BJ (cell line): ENCODE measurements at places on chromosomes 5 and 9.

GRCh38 chr9:15738011-15738410 lies 185.2 kb downstream of the CCDC171 start:
- DNase-seq = no peak

GRCh38 chr5:167587772-167588437 lies 703.5 kb upstream of the WWC1 start:
- no peak for DNase-seq

GRCh38 chr9:129262261-129262660 lies 84.2 kb upstream of the IER5L start:
- no peak for DNase-seq

DNA sequence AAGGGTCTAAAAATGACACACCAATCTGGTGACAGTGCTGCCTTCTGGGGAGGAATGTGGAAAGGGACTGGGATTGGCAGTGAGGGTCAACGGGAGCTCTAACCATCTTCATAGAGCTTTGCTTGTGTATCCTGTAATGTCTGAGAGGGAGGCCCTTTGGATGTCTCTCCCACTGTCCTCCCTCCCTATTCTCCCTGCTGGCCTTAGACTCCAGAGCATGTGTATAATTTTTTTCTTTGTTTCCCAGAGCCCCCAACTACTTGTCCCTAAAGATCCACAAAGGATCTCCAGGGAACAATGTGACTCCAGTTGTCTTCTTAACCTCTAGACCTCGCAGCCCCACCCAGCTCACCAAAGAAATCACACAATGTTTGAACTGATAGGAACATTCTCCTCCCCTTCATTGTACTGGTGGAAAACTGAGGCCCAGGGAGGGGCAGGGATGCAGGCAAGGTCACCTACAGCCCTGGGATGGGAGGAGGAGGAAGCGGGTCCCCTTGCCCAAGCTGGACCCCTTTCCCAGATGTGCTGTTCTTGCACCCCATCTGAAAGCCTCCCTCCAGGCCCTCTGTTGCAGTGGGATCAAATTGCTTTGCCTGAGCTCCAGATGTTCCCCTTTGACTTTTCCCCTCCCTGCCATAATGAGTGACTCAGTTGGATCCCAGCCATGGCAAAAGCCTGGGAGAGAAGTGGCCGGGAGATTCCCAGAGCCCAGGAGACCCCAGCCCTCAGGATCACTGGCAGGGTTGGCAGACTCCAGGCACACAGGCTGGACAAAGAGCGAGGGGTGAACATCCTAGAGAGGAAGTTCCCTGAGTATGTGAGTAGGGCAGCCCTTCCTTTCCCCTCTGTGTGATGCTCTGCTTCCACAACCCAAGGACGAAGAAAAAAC lies 21.8 kb downstream of the SPARC start:
- no peak for DNase-seq

DNA sequence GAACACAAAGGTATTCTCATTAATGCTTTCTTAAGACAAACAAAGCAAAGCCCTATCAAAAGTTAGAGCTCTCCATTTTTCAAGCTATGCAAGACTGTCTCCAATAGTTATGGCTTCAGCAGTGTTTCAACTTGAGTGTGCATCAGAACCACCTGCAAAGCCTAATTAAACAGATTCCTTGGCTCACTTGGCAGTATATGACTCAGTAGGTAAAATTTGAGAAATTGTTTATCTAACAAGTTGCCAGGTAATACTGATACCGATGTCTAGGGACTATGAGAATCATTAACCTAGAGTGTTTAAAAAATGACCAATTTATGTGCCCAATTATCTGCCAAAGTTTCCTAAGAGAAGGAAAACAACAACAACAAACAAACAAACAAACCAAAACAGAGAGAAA lies 60.3 kb upstream of the PARP8 start:
- no peak for DNase-seq

- no peak for DNase-seq
Measured at GRCh38 chr5:112087222-112087621, 330.2 kb upstream of the NREP start.

GRCh38 chr5:141958546-141959172 lies 657 bp upstream of the PCDH12 start:
- DNase-seq = no peak

DNA sequence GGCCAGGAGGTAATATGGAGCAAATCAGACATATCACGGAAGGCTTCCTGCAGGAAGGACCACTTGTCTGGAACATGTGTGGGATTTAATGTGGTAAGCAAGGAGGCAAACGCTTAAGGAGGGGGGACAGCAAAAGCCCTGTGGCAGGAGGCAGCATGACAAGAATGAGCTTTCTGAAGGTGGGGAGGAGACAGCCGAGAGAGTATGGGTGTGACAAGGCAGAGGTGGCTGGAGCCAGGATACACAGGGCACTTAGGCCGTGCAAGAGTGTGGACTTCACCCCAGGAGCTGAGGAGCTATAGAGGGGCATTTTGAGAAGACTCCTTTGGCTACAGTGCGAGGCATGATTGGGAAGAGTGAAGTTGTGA lies 14.4 kb upstream of the S1PR3 start:
- no peak for DNase-seq

DNA sequence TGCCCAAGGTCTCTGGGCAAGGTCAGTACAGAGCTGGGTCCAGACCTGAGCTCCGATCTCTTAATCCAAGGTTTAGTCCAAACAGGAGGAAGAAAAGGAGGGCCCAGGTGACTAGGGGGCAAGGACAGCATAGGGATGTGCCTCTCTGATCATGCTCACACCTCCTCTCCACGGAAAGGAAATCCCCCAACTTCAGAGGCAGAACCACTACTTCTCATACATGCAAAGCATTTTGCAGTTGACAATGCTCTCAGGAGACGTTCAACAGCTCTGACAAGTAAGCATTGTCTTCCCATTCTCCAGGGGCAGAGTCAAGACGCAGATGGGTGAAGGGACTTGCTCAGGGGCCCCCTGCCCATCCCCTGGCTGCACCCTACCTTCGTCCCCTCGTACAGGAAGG lies 8.7 kb upstream of the CORO2A start:
- no peak for DNase-seq

DNA sequence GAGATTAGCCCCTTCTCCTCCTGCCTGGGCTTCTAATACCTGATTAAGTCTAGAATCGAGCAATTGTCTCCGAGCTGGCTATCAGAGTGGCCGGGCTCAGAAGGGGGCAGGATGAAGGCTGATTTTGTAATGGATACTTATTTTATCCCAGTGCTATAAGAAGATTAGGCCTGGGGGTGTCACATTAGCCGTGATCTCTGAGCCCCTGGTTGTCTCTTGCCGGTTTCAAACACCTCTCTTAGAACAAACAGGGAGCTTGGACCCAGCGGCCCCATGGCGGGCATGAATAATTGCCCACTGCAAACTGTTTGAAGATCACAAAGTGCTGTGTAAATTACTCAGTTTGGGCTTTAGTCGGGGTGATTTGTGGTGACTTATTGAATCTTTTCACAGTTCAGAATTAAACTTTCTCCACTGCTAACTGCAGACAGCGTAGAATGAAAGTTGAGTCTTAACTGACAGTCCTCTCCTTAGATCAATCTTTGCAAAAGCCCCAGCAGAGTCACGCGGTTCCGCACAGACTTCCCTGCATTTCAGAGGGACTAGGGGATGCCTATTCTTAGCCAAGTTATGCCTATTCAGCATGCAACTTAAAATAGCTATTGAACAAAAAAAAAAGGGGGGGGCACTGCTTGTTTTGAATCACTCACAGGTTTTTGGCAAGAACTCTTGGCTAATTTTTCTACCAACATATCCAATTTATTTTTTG lies 200.6 kb upstream of the IRX1 start:
- DNase-seq = no peak

DNA sequence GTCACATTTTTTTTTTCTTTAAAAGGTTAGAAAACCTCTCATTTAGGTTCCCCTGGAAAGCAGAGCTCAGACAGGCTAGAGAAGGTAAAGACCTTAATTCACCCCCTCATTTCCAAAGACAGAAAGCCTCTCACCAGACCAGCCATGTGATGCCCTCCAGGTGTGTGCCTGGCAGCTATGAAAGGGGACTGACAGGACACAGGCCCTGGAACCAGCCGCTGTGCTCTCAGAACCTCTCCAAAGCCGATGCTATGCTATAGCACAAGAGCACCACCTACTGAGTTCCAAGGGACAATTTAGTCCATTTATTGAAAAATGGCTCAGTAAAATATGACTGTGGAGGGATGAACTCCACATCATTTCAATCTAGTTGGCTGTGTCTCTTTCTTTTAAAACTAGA lies 48.8 kb downstream of the FANCC start:
- no peak for DNase-seq

- no peak for DNase-seq
Measured at GRCh38 chr5:84292788-84293653, 91.7 kb downstream of the EDIL3 start.

GRCh38 chr5:3116366-3116765 lies 364.9 kb upstream of the IRX2 start:
- no peak for DNase-seq

DNA sequence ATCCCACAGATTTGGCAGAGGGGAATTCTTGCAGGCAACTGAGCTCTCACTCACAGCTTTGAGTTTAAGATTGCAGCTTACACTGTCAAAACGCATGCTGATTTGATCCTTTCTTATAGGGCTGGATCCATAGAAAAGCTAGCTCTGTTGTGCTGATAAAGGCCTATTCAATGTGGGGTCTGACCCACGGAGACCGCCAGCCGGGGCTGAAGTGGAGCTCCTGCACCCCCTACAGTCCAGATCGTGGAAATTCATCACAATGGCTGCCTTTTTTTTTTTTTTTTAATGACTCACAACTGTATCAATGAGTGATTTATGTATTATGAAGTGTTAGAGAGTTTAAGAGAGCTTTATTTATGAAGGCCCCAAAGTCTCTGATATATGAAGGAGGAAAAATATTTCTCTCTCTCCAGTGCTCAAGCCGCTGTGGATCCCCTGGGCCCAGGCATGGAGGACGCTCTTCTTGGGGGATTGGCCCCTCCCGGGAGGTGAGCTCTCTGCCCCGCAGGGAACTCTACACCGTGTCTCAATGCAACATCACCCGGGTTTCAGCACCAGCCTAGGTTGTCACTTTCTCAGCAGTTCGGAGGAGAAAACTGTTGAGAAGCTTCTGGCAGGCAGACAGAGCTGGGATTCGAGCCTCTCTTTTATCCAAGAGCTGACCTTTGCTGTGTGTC lies 700.2 kb downstream of the IRX1 start:
- no peak for DNase-seq

- no peak for DNase-seq
Measured at GRCh38 chr9:33709269-33709668, 86.1 kb upstream of the PRSS3 start.

DNA sequence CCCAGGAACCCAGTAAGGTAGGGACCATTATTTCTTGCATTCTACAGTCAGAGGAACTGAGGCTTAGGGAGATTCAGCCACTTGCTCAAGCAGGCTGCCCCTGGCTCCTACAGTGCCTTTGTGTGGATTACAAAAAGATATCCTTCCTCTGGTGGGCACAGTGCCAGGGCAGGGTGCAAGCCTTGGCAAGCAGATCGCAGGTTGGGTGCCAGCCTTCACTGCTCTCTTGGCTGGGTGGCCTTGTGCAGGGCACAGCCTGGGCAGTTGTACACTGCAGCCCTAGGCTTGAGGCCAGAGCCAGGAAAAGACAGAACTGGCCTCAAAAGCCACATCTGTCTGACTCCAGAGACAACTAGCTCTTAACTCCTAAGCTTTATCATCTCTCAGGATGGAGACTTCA lies 15.0 kb downstream of the DOCK2 start:
- DNase-seq = no peak

DNA sequence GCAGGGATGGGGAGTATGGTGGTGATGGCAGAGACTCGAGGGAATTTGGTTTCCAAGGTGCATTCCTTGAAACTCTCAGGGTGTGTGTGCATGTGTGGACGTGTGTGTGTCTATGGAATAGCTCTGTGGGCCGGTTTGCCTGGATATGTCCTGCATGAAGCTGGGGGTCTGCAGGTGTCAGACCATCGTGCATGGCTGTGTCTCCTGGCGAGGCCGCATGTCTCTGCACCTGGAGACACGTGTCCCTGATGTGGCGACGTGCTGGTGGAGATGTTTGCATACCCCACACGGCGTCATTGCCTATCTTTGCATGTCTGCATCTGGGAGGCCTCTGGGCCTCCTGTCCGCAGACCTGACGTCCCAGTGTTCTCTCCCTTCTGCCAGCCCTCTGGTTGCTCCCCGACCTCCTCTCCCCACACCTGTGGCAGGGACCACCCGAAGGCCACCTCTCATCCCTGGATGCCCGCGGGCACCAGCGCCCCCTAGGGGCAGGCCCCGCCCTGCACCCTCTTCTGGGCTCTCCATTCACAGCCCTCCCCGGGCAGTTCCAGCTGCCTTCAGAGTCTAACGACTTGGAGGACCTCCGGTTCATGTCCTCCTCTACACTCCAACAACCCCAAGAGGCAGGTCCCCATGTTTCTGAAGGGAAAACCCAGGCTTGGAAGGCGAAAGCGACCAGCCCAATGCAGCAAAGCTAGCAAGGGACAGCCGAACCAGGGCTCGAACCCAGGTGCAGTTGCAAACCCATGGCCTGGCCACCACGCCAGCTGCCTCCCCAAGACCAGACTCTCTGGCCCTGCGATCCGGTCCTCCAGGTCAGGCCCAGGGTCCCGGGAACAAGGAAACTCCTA lies 88.6 kb downstream of the LMX1B start:
- no peak for DNase-seq

- DNase-seq = no peak
Measured at GRCh38 chr9:129145841-129146292, 32.2 kb downstream of the IER5L start.

- DNase-seq = no peak
Measured at GRCh38 chr5:177498013-177498787, 796 bp upstream of the PDLIM7 start.

GRCh38 chr5:149439899-149440542 lies 60.9 kb upstream of the IL17B start:
- no peak for DNase-seq

- no peak for DNase-seq
Measured at GRCh38 chr9:129886226-129887174, 51.2 kb downstream of the USP20 start.

GRCh38 chr5:83312663-83313062 lies 158.9 kb upstream of the VCAN start:
- DNase-seq = no peak

DNA sequence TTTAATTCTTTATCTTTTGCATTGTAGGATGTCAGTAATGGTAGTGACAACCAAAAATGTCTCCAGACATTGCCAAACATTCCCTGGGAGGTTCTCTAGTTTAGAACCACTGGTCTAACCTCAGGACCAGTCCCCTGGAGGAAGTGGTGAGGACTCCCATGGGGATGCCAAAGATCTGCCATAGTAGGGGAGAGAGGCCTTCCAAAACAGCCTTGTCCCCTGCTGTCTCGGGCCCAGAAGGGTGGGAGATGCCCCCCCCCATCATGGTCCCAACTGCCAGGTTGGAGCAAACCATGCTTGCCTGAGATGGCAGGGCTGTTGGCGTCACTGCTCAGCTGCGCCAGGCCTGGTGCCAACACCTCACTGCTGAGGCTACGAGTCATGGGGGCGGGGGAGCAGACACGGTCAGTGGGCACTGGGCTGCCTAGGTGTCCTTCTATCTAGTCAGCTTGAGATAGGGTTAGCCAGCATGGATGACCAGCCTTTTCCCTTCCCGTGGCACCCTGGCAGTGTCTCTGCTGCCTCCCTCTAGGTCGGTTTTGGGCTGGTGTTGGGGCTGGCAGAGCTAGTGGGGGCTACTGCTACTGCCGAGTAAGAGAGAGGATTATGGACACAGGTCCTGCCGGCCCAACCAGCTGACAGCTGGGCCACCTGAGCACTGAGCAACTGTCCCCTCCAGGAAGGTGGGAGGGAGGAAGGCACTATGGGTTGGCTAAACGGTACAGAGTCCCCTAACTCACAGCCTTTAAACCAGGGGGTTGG lies 8.3 kb upstream of the CXXC5 start:
- no peak for DNase-seq

- DNase-seq = no peak
Measured at GRCh38 chr9:27726244-27727081, 153.2 kb upstream of the C9orf72 start.

GRCh38 chr5:1124205-1125029 lies 12.6 kb upstream of the SLC12A7 start:
- DNase-seq = no peak
